Stimulated activated CD8-positive, alpha-beta memory T cell treated with anti-CD3 and anti-CD28 coated beads, Interleukin-7, amount 100 ng/mL, for 4 hours (primary cell): ENCODE measurements at places on chromosomes 6 and 20.

GRCh38 chr20:61128701-61129269 is 123.3 kb upstream of the CDH4 start:
- no peak for DNase-seq

DNA sequence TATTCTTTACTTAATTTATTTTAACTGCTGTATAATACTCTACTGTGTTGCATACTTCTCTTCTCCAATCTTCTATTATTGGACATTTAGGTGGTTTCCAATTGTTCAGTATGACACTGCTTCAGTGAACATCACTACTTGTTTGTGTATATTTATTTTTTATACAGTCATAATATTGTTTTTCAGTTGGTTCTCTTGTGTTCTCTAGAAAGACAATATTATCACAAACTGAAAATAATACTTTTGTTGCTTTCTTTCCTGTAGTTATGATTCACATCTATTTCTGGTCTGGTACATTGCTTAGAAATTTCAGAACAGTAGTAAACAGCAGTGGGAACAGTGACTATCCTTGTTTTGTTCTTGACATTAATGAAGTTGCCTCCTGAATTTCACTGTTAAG is 62.8 kb upstream of the GTSF1L start:
- no peak for DNase-seq

- no peak for DNase-seq
These were observed 145.7 kb downstream of the KIF16B start for GRCh38 chr20:16427571-16427970.

- no peak for DNase-seq
These were observed 147.6 kb upstream of the ECI2 start for GRCh38 chr6:4282926-4283325.

- no peak for DNase-seq
These were observed 56.1 kb upstream of the STMND1 start for GRCh38 chr6:17045581-17046322.

- no peak for DNase-seq
These were observed 548 bp downstream of the SALL4 start for GRCh38 chr20:51801823-51802123.

DNA sequence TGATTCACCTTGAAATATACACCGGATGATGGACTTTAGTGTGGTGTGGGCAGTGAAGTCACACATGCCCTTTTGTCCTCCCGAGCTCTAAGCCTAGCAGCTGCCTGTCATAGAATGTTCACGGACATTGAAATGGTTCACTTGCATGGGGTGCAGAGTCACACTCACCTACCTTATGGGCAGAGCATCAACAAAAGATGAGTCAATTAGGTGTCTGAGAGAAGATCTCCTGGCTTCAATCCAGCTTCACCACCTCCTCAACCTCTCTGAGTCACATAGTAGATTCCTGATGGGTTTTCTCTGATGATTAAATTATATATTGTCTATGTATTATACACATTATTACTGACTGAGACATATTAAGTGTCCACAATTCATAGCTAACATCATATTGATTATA is 48.1 kb upstream of the HLA-E start:
- no peak for DNase-seq

DNA sequence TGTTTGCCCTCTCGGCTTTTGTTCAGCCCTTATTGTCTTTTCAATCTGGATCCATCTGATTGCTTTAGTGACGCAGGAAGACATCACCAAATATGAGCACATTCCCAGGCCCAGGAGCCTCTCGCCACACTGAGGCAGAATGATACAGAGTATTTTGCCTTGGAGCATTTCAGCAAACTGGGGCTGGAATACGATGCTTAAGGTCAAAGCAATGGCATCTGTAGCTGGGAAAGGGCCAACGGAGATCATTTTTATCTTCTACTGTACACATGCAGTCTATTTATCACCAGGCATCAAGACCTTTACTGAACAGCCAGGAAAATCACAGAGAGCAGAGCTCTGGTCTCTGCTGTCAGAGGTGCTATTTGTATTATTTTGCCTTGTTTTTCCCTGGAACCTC is 655.3 kb downstream of the RNF144B start:
- no peak for DNase-seq

- no peak for DNase-seq
These were observed 324 bp downstream of the JPH2 start for GRCh38 chr20:44186674-44187053.

DNA sequence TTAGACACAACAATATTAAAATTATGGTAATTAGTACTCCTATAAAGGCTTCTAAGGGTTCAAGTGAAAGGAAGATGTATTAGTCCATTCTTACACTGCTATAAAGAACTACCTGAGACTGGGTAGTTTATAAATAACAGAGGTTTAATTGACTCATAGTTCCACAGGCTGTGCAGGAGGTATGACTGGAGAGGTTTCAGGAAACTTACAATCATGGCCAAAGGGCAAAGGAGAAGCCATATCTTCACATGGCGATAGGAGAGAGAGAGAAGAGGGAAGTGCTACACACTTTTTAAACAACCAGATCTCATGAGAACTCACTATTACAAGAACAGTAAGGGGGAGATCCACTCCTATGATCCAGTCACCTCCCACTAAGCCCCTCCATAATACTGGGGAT is 52.9 kb downstream of the TINAG start:
- no peak for DNase-seq

GRCh38 chr6:47852727-47853126 is 70.9 kb downstream of the OPN5 start:
- DNase-seq, result no peak

DNA sequence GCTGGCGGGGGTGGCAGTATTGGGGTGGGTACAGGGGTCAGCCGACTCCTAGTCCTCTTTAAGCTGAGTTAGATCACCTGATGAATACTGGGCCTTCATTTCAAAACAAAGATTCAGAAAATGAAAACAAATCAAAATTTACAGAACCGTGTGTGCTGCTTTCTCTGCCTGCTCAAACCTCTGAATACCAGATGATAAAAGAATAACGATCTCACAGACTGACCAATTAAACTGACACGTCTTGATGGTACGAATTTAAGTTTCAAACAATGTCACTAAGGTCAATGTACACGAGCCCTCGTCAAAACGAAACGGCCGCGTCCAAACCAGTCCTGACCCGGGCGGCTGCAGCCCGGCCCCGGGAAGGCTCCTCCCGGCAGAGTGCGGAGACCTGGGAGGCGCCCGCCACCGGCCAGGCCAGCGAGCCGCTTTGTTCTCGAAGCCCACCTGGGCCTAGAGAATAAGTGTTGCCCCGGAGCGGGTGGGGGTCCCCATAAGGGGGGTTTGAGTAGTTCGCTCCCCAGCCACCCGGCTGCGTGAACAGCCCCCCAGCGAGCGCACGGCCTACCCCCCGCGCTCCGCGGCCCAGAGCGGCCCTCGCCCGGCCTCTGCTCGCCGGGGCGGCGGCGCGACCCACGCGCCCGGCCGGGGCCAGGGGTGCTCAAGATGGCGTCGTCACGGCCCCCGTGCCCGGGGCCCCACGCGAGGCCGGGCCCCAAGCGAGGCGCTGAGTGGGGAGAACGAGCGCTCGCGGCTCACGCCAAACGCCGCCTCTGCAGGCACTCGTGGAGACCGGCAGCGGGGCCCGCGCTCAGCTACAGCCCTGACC is 728 bp downstream of the PSMA7 start:
- DNase-seq, result no peak

- DNase-seq, result no peak
These were observed 87.7 kb downstream of the PXDC1 start for GRCh38 chr6:3663811-3664210.

- DNase-seq, result no peak
These were observed 40.3 kb downstream of the PLCG1 start for GRCh38 chr20:41177636-41178035.

DNA sequence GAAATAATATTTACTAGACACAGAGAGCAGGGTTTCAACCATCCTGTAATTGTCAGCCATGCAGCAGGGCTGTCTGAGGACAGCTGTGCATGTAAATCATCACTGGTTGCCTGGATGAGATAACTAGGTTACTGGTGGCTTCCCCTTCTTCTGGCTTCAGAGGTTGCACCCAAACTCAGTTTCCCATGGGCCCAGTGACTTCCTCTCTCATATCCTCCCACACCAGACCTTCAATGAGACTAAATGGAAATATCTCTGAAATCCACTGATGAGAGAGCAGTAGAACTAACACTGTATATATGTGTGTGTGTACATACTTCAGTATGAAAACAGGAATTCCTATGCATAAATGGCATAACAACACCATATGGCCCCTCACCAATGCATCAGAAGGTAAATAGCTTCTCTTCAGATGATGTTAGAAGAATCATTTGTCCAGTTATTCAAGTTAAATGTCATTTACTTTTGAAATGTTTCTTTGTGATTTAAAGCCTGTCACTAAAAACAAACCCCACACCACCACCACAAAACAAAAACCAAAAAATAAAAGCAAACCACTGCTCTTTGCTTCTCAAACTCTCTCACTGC is 51.0 kb upstream of the IL20RA start:
- no peak for DNase-seq

DNA sequence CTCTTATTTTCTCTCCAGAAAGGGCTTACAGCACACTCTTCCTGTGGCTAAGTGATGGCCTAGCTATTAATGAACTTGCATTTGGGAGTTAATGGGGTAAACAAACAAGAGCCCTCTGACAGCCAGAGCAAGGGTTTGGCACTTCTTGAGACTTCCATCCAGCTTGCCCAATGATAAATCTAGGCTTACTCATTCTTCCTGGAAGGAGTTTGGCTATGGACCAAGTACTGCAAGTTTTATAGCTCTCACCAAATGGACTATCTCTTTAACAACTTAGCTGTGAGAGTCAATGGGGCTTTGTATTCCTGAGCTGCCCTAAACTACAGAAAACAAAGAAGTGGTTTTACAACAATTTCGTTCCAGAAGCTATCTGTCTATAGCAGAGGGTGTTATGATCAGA is 16.7 kb upstream of the PI3 start:
- DNase-seq, result no peak

DNA sequence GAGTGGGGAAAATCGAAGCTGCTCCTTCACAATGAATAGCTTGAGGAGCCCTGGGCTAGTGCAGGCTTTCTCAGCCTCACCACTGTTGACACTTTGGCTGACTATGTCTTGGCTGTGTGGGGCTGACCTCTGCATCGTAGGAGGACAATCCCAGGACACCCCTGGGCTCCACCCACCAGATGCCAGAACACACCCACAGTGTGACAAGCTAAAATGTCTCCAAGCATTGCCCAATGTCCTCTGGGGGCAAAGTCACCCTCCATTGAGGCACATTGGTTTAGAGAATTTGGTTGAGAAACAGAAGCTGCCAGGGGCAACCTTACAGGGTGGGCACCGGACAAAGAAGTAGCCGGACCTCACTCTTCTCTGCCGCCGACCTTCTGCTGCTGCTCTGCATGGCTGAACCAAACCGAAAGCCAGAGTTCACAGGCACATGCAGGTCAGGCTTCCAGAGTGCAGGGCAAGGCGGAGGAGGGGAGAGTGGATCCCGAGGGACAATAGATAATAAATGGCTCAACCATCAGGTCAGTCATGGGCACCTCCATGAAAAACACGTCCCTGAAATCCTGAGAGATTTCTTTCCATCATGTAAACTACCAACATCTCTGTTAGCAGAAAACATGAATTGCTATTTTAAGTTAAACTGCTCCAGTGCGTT is 189.0 kb downstream of the LRFN2 start:
- no peak for DNase-seq

GRCh38 chr6:111172563-111172962 is 85.3 kb downstream of the SLC16A10 start:
- no peak for DNase-seq
